ENCODE measurements at places on chromosomes 7 and 10.

GRCh38 chr7:30032310-30033125, 4.3 kb downstream of the PLEKHA8 start:
- no peak for DNase-seq

GRCh38 chr7:7639421-7639820, 1.1 kb upstream of the UMAD1 start:
- DNase-seq = no peak

GRCh38 chr10:63436225-63436624, 29.6 kb downstream of the JMJD1C start:
- no peak for DNase-seq

GRCh38 chr7:94417306-94417705, 22.6 kb downstream of the COL1A2 start:
- no peak for DNase-seq

DNA sequence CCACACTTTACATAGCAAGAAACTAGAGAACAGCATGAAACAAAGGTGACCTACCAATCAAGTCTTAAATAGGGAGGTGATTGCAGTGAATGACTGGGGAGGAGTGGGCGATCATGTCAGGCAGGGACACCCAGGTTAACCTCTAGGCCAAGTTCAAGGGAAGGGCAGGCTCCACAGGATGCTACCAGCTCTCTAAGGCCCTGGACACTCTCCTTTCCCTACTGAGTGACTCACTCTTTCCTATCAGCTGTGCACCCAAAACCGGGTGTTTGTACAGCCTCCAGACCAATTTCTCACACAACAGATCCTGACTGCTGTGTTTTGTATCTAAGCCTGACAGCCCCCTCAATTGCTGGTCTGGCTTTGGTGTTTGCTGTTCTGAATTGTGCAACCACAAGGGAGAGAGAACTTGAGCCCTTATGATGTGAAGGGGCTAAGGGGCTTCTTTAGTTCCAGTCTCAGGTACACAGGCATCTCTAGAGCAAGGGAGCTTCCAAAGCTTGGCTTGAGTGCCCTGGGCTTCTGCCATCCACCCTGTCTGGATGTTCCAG, 107.8 kb downstream of the TBXAS1 start:
- no peak for DNase-seq

GRCh38 chr7:158073845-158074840, 513.5 kb downstream of the PTPRN2 start:
- no peak for DNase-seq

GRCh38 chr10:15760681-15761080, 41.0 kb upstream of the ITGA8 start:
- DNase-seq = no peak

DNA sequence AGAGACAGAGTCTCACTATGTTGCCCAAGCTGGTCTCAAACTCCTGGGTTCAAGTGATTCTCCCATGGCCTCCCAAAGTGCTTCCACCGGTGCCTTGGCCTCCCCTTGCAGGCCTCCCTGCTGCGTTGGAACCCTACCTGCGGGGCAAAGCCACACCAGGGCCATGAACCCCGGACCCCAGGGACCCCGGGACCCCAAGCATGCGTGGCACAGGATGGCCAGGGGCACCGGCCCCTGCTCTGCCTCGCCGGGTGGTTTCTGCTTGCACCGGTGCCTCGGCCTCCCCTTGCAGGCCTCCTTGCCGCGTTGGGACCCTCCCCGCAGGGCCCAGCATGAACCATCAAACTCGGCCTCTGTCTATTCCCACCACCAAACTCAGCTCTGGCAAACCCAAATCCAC, 301.0 kb upstream of the NPVF start:
- DNase-seq = no peak

DNA sequence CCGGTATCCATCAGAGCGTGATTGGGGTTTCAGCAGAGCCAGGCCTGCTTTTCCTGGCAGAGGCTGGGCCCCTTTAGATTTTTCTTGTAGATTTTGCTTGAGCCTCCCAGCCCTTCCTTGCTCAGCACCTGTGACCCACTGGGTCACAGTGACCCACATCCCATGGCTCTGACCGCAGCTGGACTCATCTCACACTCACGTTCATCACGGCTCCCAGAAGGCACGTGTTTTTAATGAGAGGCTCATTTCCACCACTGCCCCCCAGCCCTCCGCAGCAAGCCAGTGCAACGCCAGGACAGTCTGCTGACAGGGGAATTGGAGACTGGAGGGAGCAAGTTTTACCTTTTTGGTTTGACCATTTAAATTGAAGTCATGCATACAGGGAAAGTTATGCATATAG, 155.7 kb downstream of the CUX1 start:
- DNase-seq = no peak

GRCh38 chr7:157708919-157709295, 372.1 kb downstream of the DNAJB6 start:
- DNase-seq = no peak

GRCh38 chr10:31949266-31949665, 20.6 kb upstream of the ARHGAP12 start:
- no peak for DNase-seq

- no peak for DNase-seq
Measured at GRCh38 chr7:81623251-81623855, 146.5 kb downstream of the HGF start.

Data from erythroblast (primary cell).